ENCODE measurements at places on chromosomes 6 and 20.

DNA sequence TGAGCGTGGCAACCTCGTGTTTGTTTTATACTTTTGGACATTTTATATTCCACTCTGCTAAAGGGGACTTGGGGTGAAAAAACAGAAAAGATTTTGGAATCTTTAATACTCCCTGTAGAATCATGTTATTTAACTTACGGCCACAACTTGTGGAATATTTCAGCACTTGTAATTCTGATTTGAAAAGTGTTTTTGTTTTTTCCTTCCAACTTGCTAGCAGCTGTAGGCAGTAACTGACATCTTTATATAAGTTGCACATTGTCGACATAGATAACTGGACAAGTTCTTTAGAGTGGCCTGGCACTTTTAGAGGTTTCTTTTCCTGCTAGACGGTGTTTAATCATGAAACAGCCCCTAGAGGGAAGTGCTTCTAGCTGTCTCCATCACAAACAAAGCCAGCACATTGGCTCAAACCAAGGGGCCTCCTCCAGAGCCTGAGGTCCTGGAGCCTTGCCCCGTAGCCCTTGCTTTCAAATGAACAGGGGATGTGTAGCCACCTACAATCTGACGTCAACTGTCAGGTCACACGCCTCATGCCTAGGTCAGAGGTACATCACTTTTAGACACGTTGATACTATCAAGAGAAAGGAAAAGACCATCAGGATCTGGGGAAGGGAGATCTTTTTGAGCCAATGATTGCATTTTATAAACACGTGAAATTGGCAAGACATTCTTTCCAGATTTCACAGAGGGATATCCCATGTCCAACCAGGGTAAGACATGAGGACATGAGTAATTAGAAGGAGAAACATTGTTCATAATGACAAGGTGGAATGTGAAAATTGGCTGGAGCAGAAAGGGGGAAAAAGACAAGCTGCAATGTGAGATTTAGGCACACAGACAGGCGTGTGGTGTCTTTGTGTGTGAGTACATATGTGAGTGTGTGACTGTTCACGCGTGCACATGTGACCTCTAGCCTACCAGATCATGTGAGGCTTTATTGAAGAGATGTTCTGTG, 92.1 kb downstream of the TXNDC5 start:
- DNase-seq, result no peak

DNA sequence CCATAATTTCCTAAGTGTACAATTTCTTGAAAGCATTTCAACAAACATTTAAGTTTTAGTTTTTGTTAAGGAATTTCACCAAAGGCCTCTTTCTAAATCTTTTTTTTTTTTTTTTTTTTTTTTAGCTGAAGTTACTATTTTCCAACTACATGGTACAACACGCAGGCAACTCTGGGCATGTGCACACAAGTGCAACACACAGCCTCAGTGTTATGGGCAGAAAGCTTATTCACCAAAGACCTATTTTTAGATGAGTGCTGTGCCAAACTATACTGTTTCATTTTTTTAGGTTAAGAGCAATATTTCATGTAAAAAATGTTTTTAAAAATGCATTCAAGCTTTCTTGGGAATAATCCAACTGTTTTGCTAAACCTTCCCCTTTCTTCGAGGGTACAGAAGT, 42.0 kb upstream of the MAP3K4 start:
- no peak for DNase-seq

DNA sequence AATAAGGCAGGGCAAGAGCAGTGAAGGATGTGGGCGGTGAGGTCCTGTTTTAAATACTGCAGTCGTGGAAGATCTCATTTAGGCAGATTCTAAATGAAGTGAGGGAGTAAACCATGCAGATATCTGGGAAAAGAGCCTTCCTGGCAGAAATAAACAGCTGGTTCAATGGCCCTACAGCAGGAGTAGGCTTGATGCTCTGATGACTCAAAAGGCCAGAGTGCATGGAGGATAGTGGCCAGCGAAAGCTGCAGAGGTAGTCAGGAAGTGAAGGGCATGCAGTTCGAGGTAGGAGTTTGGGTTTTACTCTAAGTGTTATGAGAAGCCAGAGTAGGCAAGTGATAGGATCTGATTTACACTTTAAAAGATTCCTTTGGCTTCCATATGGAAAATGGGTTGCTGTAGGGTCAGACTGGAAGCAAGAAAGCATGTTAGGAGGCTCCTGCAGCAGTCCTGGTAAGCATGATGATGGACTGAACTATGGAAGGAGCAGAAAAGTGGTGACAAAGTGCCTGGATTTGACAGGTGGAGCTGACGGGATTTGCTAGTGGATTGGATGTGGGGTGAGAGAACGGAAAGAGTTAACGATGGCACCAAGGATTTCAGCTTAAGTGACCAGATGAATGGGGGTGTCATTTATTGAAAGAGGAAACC, 150.0 kb downstream of the GJA10 start:
- DNase-seq, result no peak

DNA sequence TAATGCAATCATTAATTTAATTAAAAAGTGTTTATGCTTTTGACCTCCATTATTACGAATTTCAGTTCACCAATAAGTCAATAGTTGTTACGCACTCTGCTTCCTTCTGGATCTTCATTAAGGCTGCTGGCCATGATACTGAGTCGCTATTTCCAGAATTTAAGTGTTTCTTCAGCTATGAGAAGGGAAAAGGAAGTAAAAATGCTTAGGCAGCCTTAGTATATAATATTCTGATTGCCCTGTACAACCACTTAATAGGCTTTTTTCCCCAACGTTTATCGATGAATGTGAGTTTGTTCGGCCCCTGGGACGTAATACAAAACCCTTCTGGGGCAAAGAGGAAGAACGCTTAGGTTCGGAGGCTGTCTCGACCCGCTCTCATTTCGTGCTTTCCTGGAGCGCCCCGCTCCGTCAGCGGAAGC, 644 bp downstream of the OARD1 start:
- DNase-seq, result no peak

DNA sequence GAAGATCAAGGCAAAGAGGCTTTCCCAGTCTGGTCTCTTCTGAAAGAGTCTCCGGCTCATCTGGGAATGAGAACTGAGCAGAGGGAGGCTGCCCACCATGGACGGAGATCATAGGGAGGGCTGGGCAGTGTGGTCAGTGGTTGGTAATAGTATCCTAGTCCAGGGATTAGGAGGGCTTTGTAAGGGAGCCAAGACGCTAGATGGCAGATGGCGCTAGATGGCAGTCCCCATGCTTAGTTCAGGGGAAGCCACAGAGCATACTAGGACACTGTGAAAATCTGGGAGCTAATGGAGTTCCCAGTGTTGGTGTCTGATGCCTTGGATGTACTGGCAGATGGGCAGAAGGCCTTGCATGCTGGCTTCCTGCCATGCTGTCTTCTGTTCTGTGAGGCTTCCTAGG, 21.7 kb upstream of the DAAM2 start:
- no peak for DNase-seq

- no peak for DNase-seq
Observed at GRCh38 chr6:136846046-136846445, 23.7 kb downstream of the PEX7 start.

DNA sequence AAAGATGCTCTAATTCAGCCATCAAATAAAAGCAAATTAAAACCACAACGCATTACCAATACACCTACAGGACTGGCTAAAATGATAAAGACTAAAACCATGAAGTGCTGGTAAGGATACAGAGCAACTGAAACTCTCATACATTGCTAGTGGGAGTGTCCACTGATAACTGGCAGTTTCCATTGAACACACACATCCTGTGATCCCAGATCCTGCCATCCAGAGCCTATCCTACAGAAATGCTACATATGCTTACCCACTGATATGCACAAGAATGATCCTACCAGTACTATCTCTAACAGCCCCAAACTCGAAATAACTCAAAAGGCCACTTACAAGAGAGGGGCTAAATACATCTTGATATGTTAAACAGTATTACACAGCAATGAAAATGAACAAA, 81.0 kb downstream of the FYN start:
- no peak for DNase-seq
